ENCODE measurements at places on chromosomes 7 and 10.

DNA sequence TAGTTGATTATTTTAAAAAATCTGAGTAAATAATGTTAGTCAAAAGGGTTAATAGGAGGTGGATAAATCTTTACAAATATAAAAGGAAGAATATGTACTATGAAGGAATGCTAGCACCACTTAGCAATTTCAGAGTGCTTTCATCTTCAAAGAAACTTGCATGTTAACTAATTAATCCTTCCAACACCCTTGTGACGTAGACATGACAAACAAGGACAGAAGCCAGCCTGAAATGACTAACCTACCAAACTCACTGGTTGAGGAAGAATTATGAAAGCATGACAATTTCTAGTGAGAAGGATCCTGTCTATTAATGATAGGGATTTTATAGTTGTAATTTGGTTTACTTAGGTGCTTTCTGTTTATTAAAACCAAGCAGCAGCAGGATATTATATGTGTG, 468.0 kb upstream of the FZD8 start:
- DNase-seq: no peak

GRCh38 chr10:61040399-61041016, 96.5 kb upstream of the RHOBTB1 start:
- DNase-seq: no peak

GRCh38 chr7:79291498-79291865, 162.0 kb downstream of the MAGI2 start:
- DNase-seq: no peak

GRCh38 chr10:13091801-13092200, 8.2 kb upstream of the OPTN start:
- DNase-seq: no peak

GRCh38 chr7:23980081-23980480, 270.1 kb downstream of the STK31 start:
- no peak for DNase-seq

DNA sequence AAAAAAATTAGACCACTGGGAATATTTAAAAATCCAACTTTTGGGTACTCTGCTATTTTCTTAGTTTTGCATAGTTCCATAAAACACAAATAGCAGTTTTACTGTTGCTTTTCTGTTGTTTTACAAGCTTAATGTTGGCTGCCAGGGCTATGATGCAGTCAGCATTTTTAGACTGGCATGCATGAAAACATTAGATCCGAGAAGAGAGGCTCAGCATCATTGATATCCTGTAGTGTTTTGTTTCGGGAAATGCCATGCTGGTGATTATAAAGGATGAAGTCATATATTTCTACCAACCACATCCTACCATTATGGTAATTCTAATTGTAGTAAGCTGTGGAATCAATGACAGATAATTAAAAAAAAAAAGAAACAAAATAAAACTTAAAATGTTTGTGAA, 104.6 kb downstream of the MBL2 start:
- DNase-seq: no peak

- no peak for DNase-seq
These were observed 107.7 kb upstream of the RET start for GRCh38 chr10:42969147-42969546.

DNA sequence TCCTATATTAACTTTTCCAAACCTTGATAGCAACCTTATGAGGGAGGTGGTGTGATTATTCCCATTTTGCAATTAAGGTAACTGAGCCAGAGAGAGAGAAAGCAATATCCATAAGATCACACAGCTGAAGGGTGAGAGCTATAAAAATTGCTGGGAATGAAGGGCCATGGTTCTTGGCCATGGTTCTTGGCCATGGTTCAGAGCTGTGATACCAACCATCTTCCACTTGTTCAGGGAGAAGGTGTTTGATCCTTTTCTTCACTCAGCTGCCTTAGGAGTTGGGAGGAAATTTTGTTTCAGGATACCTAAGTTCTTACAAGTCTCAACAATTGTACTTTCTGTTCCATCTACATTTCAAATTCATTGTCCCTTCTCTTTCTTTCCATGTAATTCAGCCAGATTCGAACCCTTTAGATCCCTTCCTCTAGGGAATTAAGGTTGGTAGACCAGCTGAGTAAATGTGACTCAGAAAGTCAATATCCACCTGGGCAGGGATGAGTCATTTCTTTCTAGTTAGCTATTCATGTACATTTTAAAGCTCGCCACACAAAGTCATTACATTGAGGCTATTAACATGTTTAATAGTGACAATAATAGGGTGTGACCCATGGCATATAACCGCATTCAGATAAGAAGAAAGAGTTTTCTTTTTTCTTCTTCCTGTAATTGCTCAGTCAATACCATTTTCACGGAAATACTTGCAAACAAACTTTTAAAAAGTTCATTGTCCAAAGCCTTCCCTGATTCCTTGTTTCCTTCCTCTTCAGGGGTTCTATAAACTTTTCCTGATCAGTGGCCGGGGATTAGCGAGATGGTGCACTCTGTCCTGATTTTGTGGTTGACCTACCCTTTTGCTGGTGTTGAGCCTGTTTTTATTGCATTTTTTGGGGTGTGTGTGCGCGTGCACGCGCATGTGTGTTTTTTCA, 143.4 kb downstream of the TCF7L2 start:
- DNase-seq: peak; percentile 62

DNA sequence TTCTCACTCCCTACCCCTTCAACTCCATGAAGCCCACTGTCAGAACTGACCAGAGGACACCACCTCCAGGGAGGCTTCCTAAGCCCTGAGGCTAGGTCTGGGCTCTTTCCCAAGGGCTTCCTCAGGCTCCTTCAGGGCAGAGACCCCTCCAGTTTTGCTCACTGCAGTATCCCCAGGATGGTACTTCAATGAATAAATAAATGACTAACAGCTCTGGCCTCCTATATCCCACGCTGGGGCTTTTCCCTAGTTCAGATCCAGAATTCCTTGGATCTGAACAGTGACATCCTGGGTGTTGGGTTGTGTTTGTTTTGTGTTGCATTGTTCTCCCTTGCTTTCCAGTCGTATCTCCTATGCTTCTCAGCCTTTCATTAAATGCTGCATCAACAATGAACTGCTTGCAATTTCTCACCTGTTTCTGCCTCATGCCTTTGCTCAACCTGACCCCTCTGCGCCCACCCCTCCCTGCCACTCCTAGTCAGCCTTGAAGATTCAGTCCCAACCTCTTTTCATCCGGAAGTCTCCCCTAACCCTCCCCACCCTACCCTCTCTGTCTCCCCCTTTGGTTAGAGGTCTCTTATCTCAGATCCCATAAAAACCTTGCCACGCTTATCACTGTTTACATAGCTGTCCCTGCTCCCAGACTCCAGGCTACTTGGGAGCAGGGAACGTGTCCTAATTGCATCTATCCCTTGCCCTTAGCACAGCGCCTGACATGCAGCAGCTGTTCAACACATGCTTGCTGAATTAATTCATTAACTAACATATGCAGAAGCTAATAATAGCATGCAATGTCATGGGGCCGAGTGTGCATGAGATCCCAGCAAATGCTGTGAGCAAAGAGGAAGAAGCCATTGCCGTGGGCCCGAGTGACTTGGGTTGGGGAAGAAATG, 41.7 kb downstream of the PPP1R3C start:
- DNase-seq: peak; percentile 76

- DNase-seq: peak; percentile 62
These were observed 21.1 kb upstream of the SAR1A start for GRCh38 chr10:70191161-70191971.

- DNase-seq: peak; percentile 90
These were observed 39.5 kb downstream of the WNT2 start for GRCh38 chr7:117283371-117283770.

- DNase-seq: no peak
These were observed 56.8 kb downstream of the SEMA3A start for GRCh38 chr7:84137812-84138211.

GRCh38 chr7:20238194-20238753, 21.1 kb upstream of the MACC1 start:
- DNase-seq: no peak

DNA sequence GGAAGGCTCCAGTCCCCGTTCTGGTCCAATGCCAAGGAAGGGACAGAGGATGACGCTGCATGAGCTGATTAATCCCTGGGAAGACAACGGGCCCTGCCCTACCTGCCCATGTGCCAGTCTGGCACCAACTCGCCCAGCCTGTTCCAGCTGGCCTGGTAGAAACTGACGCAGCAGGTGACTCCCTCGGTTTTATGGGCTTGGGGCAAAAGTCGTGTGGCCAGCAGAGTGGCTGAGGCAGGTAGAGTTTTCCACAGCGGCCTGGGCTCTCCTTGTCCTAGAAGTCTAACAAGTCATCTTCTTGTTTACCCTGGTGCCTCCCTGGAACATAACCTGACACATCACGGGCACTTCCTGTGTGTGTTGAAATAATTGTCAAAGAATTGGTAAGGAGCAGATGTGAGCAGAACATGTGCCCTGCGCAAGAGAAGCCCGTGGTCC, 20.4 kb upstream of the LMTK2 start:
- no peak for DNase-seq

GRCh38 chr7:81682873-81683272, 87.0 kb downstream of the HGF start:
- DNase-seq: no peak

- DNase-seq: no peak
These were observed at the start of gene HECW1 for GRCh38 chr7:43112459-43112940. Gene HECW1 (plus strand): TSS chr7:43112647. CDS start chr7:43243906, 131,259 bp downstream.

DNA sequence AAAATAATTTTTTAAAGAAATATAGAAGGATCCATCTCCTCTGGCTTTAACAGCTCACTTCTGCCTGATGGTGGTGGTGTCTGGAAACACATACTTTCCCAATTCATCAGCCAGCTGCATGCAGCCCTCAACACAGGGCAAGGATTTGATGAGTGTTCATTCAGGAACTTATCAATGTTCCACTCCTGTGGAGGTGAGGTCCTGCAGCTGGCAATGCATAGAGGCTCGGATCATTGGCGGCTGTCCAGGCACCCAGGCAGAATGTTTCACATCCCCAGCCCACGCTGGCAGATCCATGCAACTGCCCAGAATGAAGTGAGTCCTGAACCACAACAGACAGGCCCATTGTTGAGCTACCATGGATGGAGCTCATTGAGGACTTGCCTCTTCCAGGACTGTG, 55.2 kb upstream of the KCNMA1 start:
- peak; percentile 70 for DNase-seq

DNA sequence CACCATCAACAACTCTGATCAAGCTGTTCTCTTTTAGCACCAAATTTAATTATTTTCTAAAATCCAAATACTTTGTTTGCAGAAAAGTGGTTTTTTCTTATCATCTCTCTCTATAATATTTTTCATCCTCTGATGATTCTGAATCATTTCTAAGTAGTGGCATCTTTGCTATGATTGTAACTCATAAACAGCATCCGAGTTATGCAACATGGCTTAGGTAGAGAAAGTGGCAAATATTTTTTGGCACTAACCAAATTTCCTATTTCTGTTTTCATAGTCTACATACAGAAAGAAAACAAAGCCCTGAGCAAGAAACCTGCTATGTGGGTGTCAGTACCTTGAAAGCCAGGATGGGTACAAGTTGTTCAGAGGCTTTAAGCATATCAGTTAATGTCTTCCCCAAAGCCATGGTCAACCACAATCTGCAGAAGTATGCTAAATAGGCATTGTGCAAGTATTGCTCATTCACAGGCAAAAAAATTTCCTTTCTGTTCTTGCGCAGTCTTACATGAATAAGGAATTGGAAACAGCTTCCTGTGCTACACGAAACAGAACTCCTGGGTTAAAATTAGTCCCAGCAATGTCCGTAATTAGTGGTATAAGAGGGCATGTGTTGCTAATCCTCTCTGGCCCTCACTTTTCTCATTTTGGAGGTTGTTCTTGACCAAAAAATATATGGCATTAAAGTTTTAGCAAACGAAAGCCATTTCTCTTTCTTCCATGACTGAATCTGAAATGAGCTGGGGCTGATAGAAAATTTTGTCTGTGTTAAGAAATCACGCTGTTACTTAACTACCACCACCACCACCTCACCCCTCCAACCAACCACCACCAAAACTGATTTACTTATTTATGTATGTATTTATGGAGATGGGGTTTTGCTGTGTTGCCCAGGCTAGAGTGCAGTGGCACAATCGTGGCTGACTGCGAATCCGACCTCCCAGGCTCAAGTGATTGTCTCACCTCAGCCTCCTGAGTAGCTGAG, 325.6 kb upstream of the MAGI2 start:
- peak; percentile 95 for DNase-seq

DNA sequence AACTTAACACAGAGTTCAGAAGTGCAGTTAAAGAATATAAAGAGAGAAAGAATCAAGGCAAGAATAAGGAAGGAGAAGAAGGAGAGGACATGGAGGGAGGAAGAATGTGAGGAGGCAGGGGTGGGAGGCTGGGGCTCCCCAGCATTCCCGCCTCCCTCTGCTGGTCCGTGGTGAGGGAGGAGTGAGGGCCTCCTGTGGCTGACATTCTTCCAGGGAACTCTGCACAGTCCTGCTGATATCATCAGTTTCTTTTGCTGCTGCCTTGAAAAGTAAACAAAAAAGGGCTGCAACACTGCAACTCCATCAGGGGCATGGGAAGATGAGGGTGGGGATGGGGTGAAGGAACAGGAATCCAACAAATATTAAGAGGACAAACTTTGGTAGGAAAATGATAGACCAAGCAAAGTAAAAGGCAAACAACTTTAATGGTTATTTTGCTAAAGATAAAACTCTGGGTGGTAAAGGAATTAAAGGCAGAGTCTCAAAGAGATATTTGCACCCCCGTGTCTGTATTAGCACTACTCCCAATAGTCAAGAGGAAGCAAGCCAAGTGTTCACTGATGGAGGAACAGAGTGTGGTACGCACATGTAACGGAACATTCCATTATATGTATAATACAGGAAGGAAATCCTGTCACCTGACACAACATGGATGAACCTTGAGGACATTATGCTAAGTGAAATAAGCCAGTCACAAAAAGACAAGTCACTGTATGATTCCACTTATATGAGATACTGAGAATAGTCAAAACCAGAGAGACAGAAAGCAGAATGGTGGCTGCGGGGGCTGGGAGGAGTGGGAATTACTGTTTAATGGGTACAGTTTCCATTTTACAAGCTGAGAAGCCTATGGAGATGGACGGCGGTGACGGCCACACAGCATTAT, 8.0 kb upstream of the SPOCK2 start:
- peak; percentile 37 for DNase-seq

- DNase-seq: no peak
These were observed 146.3 kb downstream of the CELF2 start for GRCh38 chr10:11163780-11164550.

DNA sequence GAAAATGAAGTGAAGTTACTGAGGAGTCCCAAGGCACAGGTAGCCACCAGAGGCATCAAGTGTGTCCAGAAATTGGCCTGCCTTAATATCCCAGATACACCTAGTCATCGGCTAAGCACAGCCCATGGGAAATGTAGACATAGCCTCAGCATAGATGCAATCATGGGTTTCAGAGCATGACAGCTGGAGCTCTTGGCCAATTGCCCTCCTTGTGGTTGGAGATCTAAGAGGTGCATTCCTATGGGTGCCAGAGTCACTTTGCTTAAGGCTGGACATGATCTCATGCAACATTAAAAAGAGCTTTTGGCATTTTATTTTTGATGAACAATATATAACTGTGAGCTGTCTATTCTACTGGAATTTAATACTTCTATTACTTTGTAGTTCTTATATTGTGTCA, 758.0 kb upstream of the LRRTM3 start:
- peak; percentile 51 for DNase-seq

DNA sequence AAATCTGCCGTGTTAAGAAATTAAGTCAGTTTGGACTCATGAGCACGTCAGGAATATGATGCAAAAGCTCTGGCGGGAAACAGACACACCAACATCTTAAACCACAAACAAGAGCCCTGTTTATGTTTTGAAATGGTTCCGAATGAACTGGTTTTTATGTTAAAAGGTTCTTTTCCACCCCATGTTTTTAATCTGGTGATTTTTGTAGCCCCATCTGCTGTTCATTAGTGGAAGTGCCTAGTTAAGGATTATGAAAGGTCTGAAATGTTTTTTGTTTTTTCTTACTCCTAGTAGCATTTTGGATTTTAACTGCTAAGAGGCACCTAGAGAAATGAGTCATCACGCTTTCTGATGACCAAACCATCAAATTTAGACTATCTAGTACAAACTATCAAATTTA, 404.1 kb upstream of the MKI67 start:
- no peak for DNase-seq

Data from fibroblast of upper back skin (primary cell).